ENCODE measurements at places on chromosomes 3 and 15. TPM values are rescaled to one million over a fixed set of nuclear protein-coding genes. Genes with fewer than 3 reads are reported as not detected.

The LMAN1L gene
- 1.1 TPM for total RNA-seq

The ESYT3 gene
- 0.35 TPM for total RNA-seq

The BCHE gene
- not detected for total RNA-seq

The GOLGA8H gene
- total RNA-seq, result 0.20 TPM

The FAM107A gene
- not detected for total RNA-seq

The C3orf49 gene
- not detected for total RNA-seq

The NR1I2 gene
- 0.60 TPM for total RNA-seq

The CD80 gene
- 0.80 TPM for total RNA-seq

The GP5 gene
- total RNA-seq, result 0.58 TPM

The GMPS gene
- 116 TPM for total RNA-seq

The LHFPL4 gene
- total RNA-seq, result not detected

The CCDC54 gene
- not detected for total RNA-seq

The EHHADH gene
- 2.3 TPM for total RNA-seq

Data from activated naive CD4-positive, alpha-beta T cell treated with anti-CD3 and anti-CD28 coated beads, Interleukin-2, amount 50 U/mL, for 72 hours (primary cell).